ENCODE measurements at places on chromosomes 1 and 21.

DNA sequence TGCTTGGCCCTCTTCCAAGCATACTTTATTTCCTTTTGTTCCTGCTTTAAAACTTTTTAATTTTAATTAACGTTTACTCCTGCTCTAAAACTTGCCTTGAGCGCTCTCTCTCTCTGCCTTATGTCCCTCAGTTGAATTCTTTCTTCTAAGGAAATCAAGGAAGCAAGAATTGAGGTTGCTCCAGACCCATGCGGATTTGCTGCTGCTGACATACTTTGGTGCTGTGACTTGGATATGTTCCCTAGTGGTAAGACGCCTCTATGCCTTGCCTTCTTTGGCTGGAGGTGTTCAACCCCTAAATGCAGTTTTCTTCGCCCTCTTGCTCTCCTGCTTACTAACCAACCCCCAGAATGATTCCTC lies 148.1 kb downstream of the ADSS2 start:
- DNase-seq = no peak

- DNase-seq = no peak
Measured at GRCh38 chr1:206748348-206749030, 22.1 kb upstream of the IL19 start.

DNA sequence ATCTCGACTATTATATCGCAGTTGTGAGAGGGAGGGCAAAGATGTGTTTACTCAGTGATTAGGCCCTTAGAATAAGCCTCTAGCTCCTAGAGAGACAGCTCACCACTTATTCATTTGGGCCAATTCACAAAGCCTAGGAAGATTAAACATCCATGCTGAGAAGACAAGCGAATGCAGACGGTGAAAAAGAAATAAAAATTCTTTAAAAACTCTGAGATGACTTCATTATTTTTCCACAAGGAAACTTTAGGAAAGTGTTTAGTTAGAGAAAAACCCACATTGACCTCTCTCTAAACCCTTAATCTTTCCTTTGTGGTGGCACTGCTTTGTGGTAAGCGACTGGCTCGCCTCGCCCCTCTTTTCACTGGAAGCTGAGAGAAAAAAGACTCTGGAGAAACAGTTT lies 146.8 kb upstream of the DMRTA2 start:
- DNase-seq = no peak

DNA sequence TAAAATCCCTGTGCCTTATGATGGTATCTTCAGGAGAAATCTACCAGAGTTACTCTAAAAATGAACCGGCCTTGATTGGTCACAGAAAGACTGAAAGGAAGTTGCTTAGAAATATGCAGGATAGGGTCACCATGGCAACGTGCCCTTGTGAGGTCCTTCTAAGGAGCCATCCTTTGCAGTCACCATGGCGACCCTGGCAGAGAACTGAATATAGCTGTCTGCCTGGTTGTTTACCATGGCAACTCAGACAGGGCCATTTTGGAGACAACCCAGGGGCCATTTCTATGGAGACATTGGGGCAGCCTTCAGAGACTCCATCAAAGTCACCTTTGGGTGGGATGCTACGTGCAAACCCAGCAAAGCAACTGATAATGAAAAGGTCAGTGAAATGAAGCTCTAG lies 43.0 kb downstream of the SNX7 start:
- no peak for DNase-seq

DNA sequence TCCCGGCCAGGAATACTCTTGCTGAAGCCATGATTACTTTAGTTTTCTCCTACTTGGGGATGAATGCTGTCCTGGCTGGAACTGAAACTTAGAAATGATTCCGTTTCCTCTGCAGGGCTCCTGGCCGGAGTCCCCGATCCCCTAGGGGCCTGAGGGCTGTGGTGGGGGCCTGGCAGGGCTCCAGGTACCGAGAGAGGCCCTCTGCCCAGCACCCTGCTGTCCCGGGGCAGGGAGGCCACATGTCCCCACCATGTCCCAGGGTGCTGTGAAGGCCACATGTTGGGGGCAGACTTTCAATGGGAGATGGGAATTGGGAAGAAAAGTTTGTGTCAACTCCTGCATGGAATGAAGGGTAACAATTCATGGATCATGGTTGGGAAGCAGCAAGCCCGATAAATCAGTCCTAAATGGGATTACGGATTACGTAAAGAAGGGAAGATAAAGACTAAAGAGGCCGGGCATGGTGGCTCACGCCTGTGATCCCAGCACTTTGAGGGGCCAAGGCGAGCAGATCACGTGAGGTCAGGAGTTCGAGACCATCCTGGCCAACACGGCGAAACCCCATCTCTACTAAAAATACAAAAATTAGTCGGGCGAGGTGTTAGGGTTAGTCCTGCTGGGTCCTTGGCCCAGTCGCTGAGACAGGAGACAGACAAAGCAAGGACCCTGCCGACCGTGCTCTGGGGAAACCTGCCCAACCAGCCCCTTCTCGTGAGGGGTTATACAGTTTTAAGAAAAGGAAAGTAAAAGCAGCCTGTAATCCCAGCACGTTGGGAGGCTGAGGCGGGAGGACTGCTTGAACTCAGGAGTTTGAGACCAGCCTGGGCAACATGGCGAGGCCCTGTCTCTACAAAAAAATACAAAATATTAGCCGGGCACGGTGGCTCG lies 37.6 kb downstream of the MORN1 start:
- no peak for DNase-seq

- DNase-seq = no peak
Measured at GRCh38 chr1:168468042-168468809, 75.6 kb downstream of the XCL2 start.

- DNase-seq = no peak
Measured at GRCh38 chr1:111110197-111110899, 29.5 kb downstream of the DRAM2 start.

DNA sequence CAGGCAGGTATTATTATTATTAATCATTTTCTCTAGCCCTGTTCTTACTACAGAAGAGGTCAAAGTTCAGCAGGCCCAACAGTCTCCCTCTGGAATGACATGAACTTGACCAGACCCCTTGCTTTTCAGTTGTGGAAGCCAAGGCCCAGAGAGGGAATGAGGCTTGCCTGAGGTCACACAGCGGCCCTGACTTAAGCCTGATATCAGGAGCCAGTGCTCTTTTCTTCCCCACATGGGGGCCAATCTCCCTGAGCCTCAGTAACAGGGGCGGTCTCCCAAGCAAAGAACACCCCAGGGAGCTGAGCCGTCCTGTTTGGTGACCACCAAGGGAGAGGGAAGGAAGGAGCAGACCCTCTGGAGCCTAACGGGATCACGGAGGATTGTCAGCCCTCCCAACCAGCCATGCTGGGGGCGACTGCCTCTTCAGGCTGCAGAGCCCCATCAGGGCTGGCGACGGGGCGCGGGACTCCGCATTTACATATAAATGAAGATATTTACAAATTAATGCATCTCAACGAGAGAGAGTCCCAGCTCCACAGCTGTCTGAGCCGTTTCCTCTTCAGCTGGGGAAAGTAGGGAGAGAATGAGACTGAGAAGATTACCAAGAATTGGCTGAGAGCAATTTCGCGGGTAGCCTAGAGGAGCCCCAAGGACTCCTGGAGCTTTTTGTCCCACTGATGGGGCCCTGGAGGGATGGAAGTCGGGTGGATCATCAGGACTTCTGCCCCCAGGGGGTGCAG lies 186.1 kb upstream of the KLHDC7A start:
- DNase-seq = no peak

DNA sequence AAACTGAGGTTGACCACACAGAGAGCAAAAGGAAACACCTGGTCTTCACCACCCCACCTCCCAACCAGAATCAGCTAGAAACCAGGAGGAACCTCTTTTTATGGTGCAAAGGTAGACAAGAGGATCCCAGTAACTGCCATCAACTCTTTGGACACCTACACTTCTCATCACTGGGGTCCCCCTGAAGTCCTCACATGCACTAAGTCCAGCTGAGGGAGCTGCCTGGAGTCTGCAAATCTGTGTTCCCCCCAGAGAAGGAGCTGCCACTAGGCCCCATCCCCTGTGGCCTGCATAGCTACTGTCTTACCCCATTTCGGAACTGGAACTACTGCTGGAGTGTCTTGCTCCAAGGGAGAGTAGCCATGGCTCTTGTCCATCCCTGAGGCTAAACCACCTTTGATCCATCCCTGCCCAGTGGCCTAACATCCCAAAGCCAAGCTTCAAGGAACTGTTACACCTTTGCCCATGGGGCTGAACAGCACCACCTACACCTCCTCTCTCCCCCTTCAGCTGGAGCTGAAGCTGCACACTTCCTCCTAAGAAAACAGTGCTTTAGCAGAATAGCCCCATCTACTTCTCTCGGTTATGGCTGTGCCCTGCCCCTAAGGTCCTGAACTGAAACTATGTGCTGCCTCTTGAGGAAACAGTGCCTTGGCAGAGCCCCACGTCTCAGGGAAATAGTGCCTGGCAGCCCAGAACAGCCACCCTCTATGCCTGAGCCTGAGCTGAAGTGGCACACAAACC lies 85.4 kb upstream of the CD53 start:
- no peak for DNase-seq

DNA sequence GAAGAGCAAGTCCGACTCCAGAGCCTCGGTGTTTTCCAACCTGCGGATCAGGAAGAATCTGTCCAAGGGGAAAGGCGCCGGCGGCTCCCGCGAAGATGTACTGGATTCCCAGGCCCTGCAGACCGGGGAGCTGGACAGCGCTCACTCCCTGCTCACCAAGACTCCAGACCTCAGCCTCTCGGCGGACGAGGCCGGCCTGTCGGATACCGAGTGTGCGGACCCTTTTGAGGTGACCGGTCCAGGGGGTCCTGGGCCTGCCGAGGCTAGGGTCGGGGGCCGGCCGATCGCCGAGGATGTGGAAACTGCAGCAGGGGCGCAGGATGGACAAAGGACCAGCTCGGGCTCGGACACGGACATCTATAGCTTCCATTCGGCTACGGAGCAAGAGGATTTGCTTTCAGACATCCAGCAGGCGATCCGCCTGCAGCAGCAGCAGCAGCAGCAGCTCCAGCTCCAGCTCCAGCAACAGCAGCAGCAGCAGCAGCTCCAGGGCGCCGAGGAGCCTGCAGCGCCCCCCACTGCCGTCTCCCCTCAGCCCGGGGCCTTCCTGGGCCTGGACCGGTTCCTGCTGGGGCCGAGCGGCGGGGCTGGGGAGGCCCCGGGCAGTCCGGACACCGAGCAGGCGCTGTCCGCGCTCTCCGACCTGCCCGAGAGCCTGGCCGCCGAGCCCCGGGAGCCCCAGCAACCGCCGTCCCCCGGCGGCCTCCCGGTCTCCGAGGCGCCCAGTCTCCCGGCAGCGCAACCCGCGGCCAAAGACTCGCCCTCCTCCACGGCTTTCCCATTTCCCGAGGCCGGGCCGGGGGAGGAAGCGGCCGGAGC lies 827 bp downstream of the FMN2 start:
- no peak for DNase-seq

GRCh38 chr1:54200519-54200997 lies 591 bp downstream of the MRPL37 start:
- DNase-seq = peak; percentile 12

DNA sequence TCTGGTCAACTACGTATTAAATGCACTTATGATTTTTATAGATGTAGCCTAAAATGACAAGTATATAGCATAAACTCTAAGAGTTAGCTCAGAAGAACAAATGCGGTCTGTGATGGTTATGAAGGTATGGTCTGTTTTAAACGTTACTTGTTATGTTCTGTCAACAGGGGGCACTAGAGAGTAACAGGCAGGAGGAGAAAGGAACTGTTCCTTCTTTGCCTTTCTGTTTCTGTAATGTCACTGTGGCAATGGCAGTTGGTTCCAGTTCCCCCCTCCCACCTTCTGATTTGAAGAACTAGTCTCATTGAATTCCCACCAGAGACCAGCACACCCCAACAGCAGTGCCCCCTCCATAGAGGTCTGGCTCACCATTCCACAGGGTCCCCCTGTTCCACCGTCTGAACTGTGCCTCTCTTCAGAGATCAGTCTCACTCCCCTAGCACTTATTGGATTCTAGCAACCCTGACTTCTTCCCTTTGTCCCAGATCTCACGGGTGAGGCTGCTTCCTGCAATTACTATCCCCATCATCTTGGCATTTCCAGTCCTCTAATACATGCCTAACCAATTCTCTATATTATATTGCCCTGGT lies 14.0 kb downstream of the KRTAP24-1 start:
- DNase-seq = no peak

DNA sequence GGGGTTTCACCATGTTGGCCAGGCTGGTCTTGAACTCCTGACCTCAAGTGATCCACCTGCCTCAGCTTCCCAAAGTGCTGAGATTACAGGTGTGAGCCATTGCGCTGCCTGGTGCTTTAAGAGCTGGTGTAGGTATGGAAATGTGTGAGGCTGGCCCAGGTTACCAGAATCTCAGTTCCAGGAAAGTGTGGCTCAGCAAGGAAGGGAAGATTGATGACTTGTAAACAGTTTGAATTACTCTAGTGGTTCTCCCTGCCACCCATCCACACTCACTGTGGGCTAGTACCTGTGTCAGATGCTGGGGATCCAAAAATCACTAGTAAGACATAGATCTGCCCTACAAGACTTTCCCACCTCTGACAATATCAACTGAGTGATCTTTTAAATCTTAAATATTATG lies 34.5 kb upstream of the SLC35D1 start:
- DNase-seq = no peak

DNA sequence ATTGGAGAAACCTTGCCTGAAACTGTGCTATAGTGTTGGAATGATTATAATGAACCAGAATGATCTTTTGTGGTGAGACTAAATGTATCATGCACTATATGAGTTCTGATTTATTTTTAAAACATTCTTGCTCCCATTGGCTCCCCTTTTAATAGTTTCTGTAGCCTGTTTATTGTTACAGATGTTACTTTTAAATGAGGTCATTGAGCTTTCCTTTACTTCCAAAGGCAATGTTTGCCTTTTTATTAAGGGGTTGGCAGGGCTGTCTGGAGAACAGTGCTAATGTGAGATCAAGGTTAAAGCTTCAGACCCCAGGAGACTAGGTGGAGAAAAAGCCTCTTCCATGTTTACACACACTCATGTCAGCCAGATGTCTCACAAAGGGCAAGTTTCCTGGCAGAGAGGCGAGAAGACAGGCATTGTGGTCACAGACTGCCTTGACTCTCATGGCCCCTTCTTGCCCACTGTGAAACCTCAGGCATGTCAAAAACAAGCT lies 120.6 kb upstream of the RAVER2 start:
- DNase-seq = no peak

- no peak for DNase-seq
Measured at GRCh38 chr1:100995198-100995988, 30.2 kb downstream of the DPH5 start.

- no peak for DNase-seq
Measured at GRCh38 chr1:207902566-207902965, 8.4 kb downstream of the CD34 start.

- no peak for DNase-seq
Measured at GRCh38 chr21:35753308-35753707, 307.0 kb downstream of the SETD4 start.

- no peak for DNase-seq
Measured at GRCh38 chr1:154746622-154747299, 123.3 kb downstream of the KCNN3 start.
